ENCODE measurements at places on chromosomes 7 and 10.

DNA sequence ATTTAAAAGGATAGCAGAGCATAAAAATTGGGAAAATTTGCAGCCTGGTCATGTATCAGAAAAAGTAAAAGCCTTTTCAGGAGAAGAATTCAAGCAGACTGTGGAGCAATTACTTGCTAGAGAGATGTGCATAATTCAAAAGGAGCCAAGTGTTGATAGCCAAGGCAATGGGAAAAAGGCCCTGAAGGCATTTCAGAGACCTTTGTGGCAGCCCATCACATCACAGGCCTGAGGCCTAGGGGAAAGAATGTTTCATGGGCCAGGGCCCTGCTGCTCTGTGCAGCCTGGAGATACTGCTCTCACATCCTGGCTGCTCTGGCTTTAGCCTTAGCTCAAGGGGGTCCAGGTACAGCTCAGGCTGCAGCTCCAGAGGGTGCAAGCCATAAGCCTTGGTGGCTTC is 152.9 kb downstream of the MAGI2 start:
- DNase-seq, result no peak

DNA sequence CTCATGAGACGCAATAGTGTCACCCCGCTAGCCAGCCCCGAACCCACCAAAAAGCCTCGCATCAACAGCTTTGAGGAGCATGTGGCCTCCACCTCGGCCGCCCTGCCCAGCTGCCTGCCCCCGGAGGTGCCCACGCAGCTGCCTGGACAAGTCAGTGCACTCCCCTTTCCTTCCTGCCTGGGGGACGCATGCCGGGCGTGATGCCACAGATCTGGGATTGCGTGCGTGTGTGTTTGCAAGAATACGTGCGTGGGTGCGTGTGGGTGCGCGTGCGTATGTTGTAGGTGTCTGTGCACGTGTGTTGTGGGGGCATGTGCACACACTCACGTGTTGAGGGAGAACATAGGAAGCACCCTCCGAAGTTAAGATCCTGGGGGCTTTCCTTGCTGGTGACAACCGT is 23.5 kb downstream of the PFKFB3 start:
- DNase-seq, result no peak

DNA sequence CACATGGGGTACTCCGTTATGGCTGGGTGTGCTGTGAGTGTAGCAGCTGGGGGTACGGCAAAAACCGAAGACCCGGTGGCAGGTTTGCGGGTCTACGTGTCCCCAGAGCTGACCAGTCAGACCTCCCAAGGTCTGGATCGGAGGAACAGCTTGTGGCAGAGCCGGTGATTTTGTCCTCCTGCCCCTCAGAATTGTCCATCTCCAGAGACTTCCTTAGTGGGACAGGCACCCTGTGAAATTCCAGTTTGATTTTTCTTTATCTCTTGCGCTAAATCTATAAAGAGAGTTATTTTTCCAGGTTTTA is 1.0 kb downstream of the EIF3B start:
- DNase-seq, result no peak

DNA sequence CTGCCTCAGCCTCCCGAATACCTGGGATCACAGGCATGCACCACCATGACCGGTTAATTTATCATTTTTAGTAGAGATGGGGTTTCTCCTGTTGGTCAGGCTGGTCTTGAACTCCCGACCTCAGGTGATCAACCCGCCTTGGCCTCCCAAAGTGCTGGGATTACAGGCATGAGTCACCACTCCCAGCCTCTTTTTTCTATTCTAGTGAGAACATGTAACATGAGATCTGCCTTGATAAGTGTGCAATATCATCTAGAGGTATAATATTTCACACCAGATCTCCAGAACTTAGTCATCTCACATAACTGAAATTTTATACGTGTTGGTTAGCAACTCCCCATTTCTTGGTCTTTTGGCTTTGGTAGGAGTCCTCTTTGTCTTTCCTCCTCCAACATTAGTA is 656.9 kb downstream of the CNTNAP2 start:
- DNase-seq, result no peak

DNA sequence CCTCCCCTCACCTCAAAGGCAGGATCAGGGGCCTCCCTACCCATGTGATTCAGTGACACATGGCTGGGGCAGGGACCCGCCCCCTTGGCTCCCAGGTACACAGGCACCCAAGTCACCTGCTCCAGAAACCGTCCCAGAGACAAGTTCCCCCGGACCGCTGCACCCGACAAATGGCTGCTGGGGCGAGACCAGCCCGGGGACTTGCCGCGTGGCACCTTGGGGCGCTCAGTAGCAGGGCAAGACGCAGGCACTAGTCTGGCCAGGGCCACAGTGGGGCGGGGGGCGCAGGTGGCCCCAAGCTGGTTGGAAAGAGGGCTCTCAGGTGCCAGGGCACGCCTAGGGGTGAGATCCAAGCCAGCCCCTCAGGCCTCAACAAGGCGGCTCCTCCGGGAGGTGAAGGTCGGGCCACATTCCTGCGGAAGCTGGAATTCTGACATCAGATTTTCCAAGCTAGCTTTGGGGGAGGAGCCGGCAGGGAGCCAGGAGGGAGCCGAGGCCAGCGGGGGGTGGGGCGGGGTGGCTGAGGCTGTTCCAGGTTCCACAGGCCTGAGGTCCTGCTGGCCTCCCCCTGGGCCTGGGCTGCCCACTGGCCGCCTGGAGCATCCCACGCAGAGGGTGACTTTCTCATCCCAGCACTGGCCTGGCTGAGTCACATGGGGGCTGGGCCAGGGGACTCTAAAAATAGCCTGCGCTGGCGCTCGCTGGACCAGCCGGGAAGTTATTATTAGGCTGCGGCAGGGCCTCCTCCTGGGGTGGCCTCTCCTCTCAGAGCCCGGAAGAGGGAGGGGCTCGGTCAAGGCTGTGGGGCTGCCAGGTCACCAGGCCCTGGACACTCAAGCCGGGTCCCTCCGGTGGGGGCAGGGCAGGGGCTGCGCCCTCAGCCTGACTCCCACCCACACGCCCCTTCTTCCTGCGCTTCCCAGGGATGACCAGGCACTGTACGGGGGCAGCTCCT is 20.5 kb upstream of the INPP5A start:
- DNase-seq, result no peak

DNA sequence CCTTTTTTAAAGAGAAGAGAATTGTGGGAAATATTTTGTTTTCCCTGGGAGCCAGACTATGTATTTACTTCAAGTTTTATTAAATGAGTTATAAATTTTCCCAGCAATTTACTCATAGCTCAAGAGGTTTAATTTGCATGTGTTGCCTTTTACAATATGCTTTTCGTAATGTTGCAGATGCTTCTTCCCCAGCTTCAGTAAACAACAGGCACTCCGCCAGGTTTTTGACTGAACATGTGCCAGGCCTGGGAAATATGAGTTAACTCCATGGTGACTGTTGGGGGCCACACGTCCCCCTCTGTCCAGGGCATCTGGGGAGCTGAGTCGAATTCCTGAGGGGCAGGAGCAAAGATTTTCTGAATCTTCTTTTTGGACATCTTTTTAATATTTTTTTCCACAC is 545.7 kb downstream of the LRMDA start:
- no peak for DNase-seq

- no peak for DNase-seq
Observed at GRCh38 chr10:43926875-43927406, 278.3 kb upstream of the ZNF32 start.

GRCh38 chr10:68666280-68666760 is 54.7 kb upstream of the CCAR1 start:
- no peak for DNase-seq
